ENCODE measurements at places on chromosomes 3 and 15.

- no peak for DNase-seq
These were observed 819.9 kb upstream of the GBE1 start for GRCh38 chr3:82581350-82581749.

DNA sequence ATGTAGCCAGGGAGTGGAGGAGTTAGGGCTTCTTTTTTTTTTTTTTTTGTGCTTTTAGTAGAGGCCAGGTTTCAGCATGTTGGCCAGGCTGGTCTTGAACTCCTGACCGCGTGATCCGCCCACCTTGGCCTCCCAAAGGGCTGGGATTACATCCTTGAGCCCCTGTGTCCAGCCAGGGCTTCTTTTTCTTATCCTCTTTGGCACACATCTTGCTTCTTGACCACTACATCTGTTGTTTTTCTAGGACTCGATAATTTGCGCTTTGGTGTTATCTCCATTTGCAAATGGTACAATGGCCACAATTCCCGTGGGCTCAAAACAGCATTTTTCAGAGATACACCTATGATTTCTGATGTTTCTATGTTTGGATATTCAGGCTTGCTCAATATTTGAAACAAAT is 4.2 kb downstream of the SKIL start:
- DNase-seq = no peak

DNA sequence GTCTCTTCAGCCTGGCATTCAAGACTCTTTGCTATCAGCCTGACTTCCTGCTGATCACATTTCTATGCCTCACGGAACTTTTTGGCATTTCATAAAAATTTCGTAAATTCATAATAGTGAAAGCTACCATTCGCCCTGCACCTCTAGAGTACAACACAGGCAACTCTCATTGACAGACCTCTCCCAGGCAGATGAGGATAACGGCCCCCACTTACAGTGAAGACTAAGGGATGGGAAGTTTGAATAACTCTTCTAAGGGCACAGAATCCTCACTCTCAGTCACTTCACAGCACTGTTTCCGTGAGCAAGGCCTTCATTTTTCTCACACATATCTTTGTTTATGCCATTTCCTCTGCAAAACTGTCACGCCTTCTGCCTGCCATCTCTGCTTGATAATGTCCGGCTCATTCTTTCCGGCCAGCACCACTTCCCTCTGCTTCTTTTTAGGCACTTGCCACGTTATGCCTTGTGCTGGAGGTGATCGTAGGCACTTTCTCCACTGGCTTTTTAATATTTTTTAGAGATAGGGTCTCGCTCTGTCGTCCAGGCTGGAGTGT is 224.1 kb upstream of the HES1 start:
- DNase-seq = no peak

GRCh38 chr3:23590424-23591273 is 215.1 kb upstream of the UBE2E1 start:
- no peak for DNase-seq

GRCh38 chr3:8441969-8442559 is 59.6 kb upstream of the LMCD1 start:
- DNase-seq = no peak

DNA sequence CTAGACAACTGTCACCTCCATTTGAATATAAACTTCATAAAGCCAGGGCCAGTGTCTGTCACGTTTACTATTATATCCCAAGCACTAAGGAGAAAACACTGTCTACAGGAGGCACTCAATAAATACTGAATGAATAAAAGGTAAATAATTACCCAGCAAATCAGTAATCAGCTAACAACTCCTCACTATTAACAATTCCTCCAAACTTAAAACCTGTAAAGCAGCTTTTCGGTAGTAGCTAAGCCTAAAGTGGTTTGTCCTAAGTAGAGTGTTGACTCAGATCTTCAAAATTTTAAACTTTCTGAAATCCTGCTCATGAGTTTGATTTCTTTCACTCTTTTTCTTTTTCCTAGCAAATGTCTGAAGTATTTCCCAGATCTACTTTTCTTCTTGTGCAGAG is 39.9 kb downstream of the C3orf80 start:
- no peak for DNase-seq

GRCh38 chr3:59512066-59512465 is 462.2 kb upstream of the CFAP20DC start:
- DNase-seq = no peak

DNA sequence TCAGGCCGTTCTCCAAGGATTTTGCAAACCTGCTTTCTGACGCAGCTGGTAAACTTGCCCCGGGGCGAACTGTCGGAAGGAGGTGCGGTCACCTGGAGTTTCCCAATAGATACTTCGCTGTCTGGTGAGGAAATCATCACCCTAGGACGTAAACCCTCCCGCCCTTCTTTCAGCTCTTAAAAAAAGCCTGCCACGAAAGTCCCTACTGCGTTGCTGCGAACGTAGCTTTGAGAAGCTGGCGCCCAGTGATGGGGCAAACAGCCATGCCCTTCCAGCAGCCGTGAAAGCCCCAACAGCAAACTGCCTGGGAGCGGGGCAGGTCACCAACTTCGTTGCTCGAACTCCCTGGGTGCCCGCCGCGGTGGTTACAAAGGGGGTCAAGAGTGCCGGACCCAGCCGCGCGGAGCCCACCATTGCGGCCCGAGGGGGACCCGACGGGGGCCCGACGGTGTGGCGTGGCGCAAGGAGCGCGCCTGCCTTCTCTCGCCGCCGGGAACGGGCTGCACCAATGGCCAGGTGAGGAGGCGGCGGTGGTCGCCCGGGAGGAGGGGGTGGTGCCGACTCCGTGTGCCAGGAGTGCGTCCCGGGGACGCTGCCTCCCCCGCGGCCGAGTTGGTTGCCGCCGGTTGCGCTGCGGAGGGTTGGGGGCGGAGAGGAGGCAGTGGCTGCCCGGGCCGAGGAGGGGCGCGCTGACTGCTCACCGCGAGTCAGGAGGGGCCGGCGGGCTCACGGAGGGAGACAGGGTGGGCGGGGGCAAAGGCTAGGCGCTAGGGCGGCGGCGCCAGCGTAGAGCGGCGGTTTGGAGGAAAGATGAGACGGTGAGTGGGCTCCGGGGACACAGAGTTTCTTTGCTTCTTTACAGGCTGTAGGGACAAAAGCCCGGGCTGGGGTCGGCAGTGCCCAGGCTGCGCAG is at the start of gene PHLDB2:
PHLDB2 (plus strand) TSS at position 205 of the 913 bp plus-strand sequence. CDS start 24,813 bp downstream, outside the sequence.
- peak; percentile 91 for DNase-seq

GRCh38 chr3:190709351-190709773 is 153.1 kb downstream of the GMNC start:
- DNase-seq = no peak

DNA sequence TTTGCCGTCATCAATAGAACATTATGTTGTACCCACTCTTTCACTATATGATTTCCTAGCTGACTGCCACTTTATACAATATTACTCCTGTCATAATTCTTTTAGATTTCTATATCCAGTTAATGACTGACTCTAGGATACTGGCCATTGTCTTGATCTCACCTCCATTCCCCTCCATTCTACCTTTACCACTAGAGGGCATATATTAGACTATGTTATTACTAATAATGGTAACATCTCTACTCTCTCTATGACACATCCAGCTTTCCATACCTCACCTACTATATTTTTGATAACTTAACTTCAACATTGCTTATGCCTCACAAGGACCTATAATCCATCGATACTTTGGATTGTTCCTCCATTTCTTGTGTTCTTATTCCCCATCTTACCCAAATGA is 31.4 kb upstream of the POU1F1 start:
- no peak for DNase-seq

DNA sequence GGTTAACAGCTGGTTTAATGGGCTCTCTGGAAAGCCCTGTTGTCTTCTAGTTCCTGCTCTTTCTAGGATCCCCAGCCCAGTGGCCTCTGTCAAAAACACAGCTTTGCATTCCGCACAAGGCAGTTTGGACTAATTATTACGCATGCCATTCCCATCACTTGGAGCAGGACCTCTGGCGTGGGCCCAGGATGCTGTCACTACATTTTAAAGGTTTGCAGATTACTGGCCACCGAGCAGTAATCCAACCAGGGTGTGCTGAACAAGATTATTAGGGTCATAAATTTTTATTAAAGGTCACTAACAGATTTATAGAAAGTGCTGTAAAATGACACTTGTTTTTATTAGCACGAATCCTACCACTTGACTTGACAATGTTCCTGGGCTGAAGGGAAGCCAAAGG is 143.6 kb upstream of the SLC6A11 start:
- no peak for DNase-seq

- DNase-seq = no peak
These were observed 1421.2 kb downstream of the SI start for GRCh38 chr3:163657088-163657487.

- no peak for DNase-seq
These were observed 26.3 kb upstream of the ZNF148 start for GRCh38 chr3:125401402-125401801.

- no peak for DNase-seq
These were observed 282.3 kb upstream of the NECTIN3 start for GRCh38 chr3:110789315-110789714.

- no peak for DNase-seq
These were observed 131.2 kb downstream of the MAGI1 start for GRCh38 chr3:65907232-65908130.

DNA sequence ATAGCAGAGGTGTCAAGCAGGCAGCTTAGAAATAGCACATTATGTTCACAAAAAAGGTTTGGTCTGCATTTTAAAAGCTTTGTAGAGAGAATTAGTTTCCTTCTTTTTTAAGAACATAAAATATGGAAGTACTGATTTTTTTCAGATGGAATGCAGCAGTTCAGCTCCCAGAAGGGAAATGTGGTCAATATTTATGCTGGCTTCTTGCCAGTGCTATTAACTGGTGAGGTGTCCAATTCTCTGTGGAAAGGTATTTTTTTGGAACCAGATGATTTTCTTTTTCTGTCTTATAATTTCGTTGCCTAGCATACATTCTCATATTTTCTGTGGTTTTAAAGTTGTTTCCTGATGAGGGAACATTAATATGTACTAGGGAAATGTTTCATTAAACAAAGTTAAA is 211.4 kb upstream of the ZNF385D start:
- DNase-seq = no peak

DNA sequence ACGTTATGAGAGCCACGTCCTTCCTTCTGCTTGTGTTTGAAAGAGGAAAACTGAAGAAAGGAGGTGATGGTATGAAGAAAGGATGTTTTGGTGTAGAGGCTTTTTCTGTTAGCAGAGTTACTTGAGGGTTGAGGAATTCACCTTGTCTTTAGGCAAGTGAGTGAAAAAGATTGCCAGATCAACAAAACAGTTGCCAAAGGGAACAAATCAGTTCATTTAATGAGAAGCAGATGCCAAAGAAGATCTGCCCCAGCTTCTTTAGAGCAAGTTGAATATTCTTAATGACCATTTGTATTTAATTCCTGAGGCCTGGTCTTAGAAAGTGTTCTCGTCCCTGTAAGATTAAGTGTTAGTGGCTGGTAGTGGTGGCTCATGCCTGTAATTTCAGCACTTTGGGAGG is 2.6 kb downstream of the CHCHD6 start:
- DNase-seq = no peak

DNA sequence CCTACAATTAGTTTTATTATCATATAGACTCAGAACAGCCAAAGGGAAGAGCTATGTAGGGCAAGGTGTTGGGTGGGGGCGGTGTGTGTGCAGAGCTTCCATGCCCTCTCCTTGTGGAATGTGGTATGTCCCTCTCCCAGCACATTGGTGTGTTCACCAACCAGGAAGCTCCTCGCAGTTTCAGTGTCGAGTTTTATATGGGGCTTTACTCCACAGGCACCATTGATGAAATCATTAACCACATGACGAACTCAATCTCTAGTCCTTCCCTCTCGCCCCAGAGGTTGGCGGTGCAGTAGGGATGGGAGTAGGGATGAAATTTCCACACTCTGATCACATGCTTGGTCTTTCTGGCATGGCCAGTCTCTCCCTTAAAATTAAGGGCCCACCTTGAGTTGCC is 13.6 kb upstream of the SRP14 start:
- no peak for DNase-seq

- no peak for DNase-seq
These were observed 102.5 kb downstream of the MESD start for GRCh38 chr15:80887148-80887547.

DNA sequence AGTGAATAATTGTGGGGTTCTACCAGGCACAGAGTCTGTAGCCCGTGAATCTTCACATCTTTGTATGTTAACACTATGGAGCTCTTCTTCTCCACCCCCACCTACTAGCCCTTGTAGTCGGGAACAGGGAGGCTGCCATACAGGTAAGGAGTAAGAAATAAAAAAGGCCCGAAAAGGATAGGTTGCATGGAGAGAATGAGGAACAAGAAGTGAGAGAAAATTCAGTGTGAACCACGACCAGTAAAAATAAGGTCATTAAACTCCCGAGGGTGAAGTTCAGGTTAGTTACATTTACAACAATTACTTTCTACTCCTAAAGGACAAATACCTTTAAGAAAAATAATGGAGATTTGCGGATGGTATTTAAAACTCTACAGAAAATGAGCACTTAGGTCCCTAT is 53.3 kb downstream of the OSBPL10 start:
- no peak for DNase-seq

Measured in aorta (tissue), 5 donors.